ENCODE measurements at places on chromosomes 3 and 15.

DNA sequence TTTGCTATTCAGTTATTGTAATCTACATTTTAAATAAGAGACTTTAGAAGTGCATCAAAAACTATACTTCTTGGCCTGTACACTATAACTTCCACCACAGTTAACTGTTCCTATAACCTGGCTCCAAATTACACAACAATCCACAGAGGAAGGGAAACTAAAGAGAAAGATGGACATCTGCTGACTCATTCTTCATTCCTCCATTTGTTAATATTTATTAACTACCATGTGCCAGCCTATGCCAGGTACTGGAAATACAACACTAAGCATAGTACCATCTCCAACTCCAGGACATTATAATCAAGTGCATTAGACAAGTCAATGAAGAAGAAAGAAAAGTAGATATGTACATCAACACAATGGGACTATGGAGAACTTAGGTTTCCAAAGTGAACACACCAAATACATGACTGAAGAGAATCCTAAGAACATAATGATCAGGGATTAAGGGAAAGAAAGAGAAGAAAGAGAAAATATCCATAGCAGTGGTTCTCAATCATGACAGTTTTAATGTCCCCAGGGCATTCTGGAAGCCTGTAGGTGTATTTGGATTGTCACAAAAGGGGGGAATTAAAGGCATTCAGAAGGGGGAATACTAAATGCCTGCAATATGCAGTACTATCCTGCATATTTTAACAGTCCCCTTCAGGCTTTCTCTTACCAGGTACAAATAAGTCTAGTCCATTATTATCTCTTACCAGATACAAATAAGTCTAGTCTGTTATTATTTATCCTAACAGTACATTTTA is 8.9 kb downstream of the ICE2 start:
- no peak for DNase-seq

- DNase-seq, result no peak
Observed at GRCh38 chr3:43747641-43748040, 56.9 kb downstream of the ABHD5 start.

DNA sequence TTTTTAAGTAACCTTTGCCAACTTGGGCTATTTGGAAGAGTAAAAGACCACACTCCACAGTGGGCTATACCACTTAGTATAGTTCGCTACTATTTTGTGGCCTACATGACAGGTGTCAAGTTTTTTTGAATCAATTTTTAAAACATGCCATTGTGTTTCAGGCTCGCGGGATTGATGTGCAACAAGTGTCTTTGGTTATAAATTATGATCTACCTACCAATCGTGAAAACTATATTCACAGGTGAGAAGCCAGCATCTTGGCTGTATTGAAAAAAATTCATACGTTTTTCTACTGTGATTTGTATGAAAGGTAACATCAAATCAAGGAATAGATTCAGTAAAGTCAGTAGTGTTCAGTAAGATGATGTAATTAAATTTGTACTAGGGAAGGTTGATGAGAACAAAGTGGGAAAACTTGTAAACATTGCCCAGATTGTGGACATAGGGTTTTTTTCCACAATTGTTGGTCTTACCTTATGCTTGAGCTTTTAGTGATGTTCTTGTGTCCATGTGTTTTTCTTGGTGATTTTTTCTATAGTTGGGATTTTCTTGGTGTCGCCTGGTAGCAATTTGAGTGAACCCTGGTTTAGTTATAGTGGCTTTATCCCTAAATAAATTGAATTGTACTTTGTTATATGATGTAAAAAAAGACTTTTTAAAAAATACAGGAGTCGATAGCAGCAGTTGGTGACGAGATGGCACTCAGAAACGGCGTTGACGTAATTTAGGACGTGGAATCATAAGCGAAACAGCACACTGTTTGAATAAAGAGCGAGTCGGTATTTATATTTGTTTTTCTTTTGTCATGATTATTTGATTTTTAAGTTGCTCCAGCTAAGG is 4.5 kb downstream of the EIF4A2 start:
- no peak for DNase-seq

GRCh38 chr15:35522061-35522460 is 23.9 kb downstream of the DPH6 start:
- DNase-seq, result no peak

GRCh38 chr3:194723846-194724618 is 38.3 kb downstream of the FAM43A start:
- no peak for DNase-seq

- no peak for DNase-seq
Observed at GRCh38 chr3:159829539-159830227, 159.0 kb upstream of the IL12A start.

DNA sequence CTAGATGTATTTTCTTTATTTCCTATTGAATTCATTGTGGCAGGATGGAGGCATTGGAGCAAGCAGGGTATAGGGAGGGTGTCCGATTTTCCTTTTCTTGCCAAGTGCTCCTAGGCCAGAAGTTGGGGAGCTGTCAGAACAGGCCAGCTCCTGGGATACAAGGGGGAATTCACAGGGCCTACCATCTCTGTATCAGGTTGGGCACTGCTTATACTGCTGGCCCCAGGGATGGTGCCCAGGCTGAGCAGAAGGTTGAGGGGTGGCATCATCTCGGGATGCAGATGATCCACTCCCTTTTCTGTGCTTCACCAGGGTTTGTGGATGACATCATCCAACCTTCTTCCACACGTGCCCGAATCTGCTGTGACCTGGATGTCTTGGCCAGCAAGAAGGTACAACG is 79.5 kb downstream of the PCCB start:
- no peak for DNase-seq

DNA sequence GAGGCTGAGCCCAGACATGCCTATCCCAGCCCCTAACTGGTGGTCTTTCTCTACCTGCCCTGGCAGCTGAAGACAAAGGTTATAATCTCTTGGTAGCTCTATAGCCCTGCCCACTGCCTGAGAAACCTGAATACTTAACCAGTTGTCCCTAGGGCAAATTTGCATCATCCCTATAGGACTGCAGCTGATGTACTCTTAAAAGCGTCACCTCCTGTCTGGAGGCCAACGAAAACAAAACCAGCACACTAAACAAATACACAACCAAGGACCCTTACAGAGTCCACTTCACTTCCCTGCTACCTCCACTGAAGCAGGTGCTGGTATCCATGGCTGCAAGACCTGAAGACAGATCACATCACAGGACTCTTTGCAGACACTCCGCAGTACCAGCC is 98.0 kb downstream of the KCNAB1 start:
- no peak for DNase-seq

GRCh38 chr15:25134546-25134945 is 179.8 kb downstream of the SNRPN start:
- DNase-seq, result no peak

GRCh38 chr15:25173241-25174028 is 218.6 kb downstream of the SNRPN start:
- DNase-seq, result no peak

- DNase-seq, result no peak
Observed at GRCh38 chr15:31402003-31402402, 75.4 kb downstream of the KLF13 start.

DNA sequence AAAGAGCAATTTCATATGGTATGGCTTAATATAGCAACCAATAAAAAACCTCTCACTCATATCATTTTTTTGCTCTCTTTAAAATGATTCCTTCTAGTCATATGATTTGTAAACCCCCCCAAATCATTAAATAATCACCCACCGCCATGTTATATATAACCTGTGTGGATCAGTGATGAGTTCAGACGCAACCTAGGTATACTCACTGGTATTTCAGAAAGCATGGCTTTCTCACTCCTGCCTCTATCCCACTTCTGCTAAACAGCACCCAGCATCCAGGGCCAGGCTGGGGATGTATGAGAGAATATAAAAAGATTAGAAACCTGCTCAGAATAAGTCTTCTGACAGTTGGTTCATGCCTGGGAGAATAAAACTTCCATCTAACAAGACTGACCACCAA is 172.3 kb upstream of the PRICKLE2 start:
- DNase-seq, result no peak

DNA sequence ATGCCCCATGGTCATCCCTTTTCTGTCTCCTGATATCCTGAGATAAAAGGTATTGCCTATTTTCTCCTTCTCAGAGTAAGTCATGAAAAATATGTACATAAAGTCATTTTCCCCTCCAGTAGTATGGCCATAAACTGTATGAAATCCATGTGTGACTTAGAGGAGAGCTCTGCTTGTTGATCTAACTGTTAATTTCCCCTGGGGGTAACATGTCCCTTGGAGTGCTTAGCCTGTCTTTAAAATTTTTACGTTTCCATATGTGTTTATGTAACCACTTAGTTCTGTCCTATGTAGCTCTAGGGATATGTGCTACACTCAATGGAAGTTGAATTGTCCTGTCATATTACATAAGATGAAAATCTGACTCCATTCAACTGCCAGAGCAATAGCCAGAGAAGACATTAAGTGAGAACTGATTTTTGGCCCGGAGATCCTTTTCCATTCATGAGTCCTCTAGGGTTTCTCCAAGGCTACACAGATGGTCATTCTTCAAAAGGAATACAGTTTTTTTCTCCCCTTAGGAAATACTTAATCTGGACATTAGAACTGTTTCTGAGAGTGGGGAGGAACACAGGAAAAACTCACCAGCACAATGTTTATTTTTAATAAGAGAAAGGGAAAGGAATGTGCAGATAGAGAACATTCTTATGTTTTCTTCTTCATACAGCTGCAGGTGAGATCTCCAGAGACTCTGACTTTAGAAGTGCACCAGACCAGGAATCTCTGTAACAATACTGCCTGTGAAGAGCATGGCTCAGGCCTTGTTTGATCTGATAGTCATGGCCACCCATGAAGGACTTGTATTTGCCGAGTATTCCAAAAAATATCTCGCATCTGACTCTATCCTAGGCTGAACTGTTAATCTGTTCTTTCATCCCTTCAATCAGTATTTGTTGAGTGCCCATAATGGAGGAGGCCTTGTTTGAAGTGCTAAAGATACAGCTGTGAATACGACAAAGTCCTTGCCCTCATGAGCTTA is 29.8 kb upstream of the CLRN1 start:
- DNase-seq, result no peak
